ENCODE measurements at places on chromosomes 5 and 9. TPM values are rescaled to one million over a fixed set of nuclear protein-coding genes. Genes with fewer than 3 reads are reported as not detected.
A peak's percentile ranks its signal among the peaks of the same experiment; 100 is the strongest.

The IL4 gene
- not detected for total RNA-seq

The TLE1 gene
- total RNA-seq, result 20.5 TPM

The PCDHA5 gene
- total RNA-seq, result 0.34 TPM

The CA9 gene
- total RNA-seq, result 0.88 TPM

The AIF1L gene
- total RNA-seq, result 16.5 TPM

The PTGES gene
- 16.0 TPM for total RNA-seq

The SPAAR gene
- 6.7 TPM for total RNA-seq

The LRRC19 gene
- not detected for total RNA-seq

The TENT4A gene
- 46.9 TPM for total RNA-seq

The SLC25A48 gene
- total RNA-seq, result not detected

The MRNIP gene
- total RNA-seq, result 51.0 TPM

GRCh38 chr9:130765137-130766020, 69.7 kb upstream of the ABL1 start:
- no peak for DNase-seq

DNA sequence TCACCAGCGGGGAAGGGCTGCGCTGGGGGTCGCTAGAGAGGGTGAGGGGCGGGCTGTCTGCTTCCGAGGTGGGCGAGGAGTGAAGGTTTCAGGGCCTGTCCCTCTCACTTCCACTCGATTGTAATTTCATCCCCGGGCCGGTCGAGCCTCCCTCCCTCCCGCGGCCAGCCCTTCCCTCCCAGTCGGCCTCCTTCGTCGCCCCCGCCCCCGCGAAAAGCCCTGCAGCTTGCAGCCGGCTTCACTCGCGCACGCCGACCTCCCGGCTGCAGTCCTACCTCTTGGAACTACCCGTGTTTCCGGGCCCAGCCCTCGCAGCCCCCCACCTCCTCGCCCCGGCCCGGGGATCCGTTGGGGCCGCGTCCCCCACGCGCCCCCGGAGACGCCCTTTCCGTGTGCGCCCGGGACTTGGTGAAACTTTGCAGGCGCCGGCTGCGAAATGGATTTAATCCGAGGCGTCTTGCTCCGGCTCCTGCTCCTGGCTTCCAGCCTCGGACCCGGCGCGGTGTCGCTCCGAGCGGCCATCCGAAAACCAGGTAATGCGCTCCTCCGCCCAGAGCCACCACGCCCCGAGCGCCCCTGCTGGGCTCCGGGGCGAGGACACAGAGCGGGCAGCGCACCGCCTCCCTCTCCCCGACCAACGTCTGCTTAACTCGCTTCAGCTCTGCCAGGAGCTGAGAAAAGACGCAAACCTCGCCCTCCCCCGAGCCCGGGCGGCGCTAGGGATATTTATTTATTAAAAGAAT, at the start of gene EGFLAM:
EGFLAM (plus strand) TSS at position 241 of the 743 bp plus-strand sequence; CDS start at position 437, 196 bp downstream.
- peak; percentile 43 for DNase-seq

GRCh38 chr9:11312966-11313365, 700.2 kb upstream of the PTPRD start:
- DNase-seq, result peak; percentile 71

DNA sequence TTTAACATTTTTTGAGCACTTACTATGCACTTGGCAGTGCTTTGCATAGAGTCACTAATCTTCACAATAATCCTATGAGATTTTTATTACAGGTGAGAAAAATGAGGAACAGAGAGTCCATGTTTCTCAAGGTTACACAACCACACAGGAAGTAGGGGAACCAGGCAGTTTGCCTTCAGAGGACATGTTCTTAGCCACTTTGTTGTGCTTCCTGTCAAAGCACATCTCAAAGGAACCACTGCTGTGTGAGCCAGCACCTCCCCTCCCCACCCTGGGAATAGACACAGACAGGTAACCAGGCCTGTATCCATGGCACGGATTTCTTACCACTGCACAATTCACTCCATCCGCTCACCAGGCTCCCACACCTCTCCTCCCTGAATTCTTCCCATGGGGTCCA, 6.3 kb upstream of the DNAJB5 start:
- no peak for DNase-seq

- no peak for DNase-seq
Observed at GRCh38 chr5:95447961-95448360, 56.8 kb downstream of the FAM81B start.

DNA sequence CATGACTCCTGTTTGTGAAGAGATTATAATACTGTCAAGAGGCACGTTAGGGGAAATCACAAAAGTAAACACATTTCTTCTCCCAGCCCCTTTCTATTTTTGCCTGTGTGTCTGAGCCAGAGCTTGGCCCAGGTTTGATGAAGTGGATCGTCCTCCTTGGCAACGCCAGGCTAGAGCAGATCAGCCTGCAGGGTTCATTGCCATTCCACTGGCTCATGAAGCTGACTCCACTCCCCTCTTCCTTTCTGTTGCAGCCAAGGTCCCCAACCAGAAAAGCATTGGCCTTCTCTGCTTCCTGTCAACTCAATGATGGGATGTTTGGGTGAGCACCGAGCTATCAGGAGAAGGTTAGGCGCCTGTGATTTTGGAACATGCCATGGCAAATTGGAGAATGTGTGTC, 3.3 kb downstream of the ADRB2 start:
- no peak for DNase-seq

GRCh38 chr9:110187126-110187525, 20.8 kb downstream of the C9orf152 start:
- no peak for DNase-seq

DNA sequence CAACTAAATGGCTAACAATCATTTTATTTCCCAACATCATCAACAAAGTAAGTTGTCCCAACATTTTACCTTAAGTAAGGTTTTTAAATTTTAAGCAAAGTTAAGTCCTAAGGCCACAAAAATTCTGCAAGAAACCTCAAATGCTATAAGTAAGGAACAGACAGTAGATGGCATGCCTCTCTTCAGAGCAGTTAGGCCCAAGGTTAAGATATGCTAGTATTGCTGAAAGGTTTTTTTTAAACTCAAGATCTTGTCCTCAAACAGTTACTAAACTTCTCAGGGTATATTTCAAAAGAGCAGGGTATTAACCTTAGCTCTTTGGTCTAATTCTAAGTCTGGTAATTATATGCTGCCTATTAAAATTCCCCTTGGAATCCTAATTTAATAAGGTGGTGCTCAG, 35.1 kb downstream of the PJA2 start:
- DNase-seq, result peak; percentile 23

DNA sequence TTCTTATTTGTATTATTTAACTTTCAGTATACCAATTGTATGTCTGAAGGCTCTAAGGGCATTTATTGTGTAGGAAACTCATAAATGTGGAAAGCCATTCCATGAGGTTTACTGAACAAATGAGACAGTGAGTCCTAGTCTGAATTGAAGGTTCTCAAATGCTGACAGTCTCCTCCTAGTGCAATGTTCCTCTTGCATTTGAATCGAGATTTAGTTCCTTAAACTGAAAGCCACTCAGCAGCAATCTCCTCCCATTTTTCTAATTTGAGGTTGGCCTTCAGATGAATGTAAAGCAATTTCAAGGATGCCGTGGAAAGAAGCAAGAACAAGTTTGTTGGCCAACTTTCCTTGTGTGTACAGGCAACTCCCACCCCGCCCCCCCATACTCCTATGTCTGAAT, 493.2 kb upstream of the KLF4 start:
- DNase-seq, result no peak

DNA sequence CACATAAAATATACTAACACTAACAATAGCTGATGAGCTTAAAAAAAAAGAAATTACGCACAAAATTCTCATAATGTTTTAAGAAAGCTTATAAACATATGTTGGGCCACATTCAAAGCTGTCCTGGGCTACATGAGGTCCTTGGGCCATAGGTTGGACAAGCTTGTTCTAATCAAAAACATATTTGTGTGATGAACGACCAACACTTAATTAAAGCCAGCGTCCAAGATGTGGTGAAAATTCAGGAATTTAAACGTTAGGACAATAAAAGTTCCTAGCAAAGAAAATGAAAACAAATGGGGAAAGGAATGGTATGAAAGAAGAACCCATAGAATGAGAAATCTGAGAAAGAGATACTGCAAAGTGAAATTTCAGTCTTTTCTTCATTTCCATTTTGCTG, 429.6 kb upstream of the DMAC1 start:
- peak; percentile 70 for DNase-seq

- no peak for DNase-seq
Observed at GRCh38 chr5:108924457-108924961, 176.8 kb downstream of the FER start.

DNA sequence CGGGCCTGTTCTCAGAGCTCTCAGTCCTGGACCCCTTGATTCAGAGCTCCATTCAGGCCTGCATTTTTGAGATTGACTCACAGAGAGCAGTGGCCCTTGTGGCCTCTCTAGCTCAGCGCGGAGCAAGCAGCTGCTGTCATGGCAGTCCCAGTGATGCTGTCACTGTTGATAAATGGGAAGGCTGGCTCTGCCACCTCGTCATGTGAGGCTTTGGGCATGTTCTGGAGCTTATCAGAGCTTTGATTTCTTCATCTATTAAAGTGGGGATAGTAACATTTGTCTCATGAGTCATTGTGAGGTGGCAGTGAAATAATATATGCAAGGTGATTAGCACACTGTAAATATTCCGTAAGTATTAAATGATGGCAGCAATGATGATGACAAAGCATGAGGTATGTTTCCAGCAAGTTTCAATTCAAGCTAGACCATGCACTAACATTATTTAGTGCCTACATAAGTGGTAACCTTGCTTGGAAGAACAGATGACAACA, 126.4 kb upstream of the CXCL14 start:
- no peak for DNase-seq

DNA sequence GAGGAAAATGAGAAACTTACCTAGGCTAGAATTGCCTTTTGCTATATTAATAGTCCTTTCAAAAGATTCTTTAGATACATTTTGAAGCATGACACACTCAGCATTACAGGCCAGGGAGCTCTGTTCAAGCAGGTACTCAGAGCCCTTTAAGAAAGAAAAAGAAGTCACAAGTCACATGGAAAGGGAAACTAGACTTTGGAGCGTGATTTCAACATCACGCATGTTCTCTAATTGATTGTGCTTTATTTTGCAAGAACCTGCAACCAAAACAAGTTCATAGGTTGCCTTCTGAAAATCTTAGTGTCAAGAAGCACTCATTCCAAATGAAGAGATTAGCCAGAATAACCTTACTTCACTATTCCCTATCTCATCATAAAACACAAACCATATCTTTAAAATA, 103.8 kb downstream of the MPDZ start:
- DNase-seq, result no peak

DNA sequence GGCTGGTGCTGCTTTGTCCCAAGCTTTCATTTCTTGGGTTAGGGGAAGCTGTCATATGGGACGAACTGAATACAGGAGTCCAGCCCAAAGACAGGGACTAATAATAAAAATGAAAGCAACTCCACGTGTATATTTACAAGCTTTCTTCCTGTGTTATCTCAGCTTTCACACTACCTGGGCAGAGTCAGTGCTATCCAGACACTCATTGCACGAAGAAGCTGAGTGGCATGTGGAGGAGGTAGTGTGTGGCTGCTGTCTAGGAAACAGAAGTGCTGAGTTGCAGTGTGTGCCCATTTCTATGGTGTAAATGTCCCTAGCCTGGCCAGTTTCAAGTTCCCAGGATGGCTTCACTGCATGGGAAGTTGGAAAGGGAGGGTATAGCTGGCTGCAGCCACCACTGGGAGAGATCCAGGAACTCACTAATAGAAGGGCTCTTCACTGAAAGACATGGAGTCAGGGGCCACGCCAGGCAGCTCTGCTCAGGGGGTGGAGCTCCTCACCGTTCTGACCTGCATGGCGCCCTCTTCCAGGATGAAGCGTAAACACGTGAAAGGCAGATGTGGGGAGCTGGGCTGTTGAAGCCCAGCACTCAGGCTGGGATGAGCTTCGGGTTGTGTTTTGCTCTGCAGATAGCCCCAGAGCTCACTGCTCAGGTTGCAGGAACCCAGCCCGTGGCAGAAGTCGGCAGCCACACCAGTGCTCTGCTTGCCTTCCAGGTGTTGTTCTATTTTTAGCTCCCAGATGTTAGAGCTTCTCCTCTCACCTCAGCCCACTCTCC, 116.9 kb downstream of the IRX2 start:
- DNase-seq, result no peak

- no peak for DNase-seq
Observed at GRCh38 chr9:33823801-33824200, 6.8 kb downstream of the UBE2R2 start.

GRCh38 chr5:112472614-112473013, 53.5 kb upstream of the EPB41L4A start:
- no peak for DNase-seq

GRCh38 chr9:131361202-131361833, 32.6 kb upstream of the PRRC2B start:
- peak; percentile 55 for DNase-seq

DNA sequence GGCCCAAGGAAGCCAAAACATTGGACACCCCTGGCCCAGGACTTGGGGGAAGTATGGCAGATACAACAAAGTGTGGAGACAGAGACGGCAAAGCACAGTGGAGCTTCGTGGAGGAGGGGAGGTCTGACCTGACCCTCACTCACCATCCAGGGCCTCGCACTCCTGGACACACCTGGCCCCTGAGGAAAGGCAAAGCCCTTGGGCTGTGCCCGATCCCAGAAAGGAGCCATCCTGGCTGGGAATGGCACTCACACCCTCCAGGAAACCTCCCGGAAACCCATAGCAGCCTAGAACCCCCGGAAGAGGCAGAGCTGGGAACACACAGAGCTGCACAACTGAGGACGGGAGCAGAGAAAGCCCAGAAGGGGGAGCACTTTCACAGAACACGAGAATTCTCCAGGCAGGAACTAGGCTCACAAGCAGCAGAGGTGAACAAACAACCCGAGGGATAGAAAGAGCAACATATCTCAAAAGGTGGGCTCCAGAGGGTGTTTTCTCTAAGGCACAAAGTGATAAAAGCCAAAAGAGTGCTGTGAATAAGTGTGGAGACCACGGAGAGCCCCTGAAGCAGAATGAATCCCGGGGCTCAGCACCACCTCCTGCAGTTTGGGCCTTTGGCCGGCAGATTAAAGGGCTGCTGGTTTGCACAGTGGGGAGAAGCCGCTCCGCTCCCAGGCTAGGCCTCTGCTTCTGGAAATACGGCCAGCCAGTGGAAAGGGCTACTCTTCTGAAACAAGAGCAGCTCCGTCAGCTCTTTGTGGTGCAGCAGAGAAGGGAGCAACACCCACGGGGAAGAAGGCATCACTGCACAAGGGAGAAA, 108.2 kb downstream of the UBE2R2 start:
- peak; percentile 58 for DNase-seq

DNA sequence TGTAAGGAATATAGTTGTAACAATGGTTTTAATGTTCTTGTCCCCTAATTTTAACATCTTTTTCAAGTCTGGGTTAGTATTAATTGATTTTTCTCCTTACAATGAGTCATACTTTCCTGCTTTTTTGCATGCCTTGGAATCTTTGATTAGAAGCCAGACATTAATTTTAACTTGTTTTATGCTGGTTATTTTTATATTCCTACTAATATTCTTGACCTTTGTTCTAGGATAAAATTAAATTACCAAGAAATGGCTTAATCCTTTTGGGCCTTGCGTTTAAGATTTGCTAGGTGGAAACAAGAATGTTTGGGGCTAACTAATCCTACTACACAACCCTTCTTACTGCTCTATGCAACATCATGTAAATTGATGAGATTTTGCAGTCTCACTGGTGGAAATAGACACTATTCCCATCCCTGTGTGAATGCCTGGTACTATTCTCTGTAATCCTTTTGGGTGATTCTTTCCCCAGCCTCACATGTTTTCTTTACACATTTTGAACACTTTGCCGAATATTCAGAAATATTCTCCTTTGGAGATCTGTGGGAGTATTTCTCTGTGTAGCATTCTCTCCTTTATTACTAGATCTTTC, 47.2 kb downstream of the ZCCHC7 start:
- no peak for DNase-seq

Data from lung (tissue), 17 donors.